Inflammatory macrophage (primary cell): ENCODE measurements at places on chromosomes 6 and 20.

DNA sequence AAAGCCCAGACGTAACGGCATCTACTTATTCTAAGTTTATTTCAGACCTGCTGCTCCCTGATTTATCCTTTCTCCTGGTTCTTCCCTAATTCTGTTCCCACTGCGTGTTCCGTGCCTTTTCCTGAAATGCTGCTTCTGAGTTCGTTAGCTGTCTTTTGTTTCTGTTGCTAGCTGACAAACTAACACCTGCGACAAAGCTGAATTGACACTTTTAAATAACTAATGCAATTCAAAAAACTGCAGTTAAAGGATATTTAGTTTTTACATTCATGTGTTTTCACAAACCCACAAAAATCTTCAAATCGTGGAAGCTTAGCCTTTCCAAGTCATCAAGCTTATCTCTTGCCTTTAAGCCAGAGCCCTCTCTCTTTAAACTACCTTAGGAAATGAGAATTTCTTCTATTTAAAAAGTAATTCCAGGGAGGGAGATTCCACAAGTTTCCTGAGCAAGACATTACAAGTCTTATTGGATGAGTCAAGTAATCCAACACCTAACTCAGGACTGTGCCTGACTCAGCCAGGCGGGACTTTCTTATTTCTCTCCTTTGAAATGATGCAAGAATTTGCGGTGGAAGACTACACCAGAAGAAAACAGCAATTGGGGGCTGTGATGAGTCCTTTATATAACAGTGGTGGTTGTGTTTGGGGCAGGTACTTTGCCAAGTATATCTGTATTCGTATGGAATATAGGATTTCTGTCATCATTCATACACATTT is 6.3 kb downstream of the ADTRP start:
- peak; percentile 42 for DNase-seq

GRCh38 chr6:37287519-37288157 is 29.7 kb upstream of the TMEM217 start:
- no peak for DNase-seq

GRCh38 chr20:38854654-38855066 is 49.2 kb downstream of the PPP1R16B start:
- no peak for DNase-seq

DNA sequence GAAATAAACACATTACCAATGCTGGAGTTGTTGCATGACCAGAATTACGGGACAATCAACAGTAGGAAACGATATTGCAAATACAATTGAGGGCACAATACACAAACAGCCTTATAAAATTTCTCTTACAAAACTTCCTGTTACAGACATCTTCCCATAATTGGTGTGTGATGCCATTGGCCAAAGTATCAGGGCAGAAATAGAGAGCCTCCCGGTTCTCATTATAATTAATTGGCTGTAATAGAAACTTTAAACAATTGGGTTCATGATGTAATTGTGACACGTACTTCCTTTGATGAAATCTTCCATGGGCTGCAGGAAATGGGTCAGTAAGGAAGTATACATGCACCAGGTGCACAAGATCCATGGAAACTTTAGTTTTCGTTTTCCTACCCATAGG is 40.3 kb upstream of the RALGAPA2 start:
- DNase-seq = peak; percentile 36

DNA sequence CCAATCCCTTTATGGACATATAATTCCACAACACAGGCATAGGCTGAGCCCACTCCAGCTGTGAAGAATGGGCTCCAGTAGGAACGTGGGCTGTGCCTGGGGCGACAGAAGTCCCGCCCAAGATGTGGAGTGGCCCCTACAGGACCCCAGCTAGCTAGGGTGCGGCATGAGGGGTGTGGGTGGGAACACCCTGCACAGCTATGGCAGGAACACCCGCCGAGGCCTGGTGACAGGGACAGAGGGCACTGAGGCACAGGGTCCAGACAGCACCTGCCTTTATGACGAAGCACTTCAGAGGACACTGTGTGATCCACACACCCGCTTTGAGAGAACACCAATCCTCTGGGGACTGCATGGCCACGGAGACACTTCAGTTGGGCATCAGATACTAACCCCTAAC is 28.2 kb upstream of the TCFL5 start:
- DNase-seq = no peak

- DNase-seq = no peak
Measured at GRCh38 chr6:162068340-162068739, 659.2 kb downstream of the PRKN start.

- peak; percentile 20 for DNase-seq
Measured at GRCh38 chr6:8743170-8743745, 307.9 kb upstream of the SLC35B3 start.

DNA sequence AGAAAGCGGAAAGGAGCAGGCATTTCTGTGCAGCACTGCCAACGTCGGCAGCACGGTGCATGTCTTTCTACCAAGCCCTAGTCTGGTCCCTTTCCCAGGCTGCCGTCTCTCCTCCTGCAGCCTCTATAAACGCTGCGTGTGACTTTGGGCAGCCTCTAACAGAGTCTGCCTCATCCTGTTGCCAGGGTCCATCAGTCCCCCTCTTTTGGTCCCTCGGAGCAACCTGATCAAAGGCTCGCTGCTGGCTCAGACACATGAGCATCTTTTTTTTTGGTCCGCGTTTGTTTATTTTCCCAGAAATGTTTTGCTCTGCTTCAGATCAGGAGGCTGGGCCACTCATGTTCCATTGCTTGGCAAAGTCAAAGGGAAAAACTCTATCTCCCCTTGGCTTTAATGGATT is 166.8 kb upstream of the CST7 start:
- DNase-seq = no peak

DNA sequence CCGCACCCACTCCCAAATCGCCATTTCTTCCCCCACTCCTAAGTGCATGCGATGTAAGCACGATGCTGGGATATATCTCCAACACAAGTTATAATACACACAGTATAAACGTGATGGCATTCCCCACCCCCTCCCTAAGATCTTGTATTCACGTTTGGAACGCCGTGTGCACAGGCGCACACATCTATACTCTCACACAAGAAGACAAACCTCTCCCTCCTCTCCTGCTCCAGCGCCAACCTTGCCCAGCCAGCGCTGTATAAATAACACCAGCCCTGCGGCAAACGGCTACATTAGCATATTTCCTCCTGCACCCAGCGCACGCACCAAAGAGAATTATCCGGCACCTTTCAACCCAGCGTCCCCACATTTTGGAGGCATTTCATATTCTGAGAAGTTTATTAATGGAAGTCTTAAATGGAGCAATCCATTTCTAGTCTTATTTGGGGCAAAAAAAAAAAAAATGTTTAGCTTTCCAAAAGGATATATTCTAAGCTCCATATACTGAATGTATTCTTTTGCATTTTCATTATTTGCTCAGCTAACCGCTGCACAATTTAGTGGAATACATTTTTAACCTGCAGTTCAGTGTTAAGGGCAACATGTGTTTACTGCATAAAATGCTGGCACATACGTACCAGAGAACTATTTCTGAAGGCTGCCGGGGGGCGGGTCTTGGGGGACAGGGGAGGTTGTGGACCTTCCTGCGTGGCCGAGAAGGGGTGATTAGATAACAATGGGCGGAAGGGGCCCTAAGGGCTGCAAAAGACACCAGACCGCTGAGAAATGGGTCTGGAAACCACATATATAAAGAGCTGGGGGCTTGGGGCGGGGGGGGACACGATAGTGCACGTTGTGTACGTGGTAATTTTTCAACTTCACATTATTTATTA is 1.1 kb upstream of the SLC22A23 start:
- no peak for DNase-seq

- no peak for DNase-seq
Measured at GRCh38 chr6:33746036-33746600, 587 bp downstream of the IP6K3 start.

DNA sequence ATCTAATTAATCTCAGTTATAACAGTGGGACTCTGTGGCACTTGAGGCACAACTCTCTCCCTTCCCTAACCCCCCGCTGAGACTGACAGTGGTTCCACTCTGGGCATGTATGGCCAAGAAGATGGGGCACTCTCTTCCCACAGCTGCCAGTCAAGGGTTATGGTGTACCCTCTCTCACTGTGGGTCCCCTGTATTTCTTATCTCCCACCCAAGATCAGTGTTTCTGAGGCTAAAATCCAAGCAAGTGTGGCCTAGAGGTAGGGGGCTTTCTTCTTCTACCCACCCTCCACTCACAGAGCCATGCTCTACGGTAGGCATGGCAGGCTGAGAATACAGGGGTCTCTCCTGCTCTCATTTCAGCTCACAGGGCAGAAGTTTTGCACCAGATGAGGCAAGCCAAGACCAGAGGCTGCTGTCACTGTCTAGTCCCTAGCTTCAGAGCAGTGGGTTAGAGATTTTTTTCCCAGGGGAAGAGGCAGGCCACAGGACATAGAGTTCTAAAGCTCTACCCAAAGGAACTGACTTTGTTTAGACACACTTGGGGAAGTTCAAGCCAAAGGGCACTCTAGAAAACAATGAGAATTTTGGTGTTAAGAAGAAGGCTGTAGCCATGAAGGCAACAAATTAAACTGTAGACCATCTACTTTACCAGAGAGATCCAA is 31.7 kb upstream of the HINT3 start:
- DNase-seq = no peak

DNA sequence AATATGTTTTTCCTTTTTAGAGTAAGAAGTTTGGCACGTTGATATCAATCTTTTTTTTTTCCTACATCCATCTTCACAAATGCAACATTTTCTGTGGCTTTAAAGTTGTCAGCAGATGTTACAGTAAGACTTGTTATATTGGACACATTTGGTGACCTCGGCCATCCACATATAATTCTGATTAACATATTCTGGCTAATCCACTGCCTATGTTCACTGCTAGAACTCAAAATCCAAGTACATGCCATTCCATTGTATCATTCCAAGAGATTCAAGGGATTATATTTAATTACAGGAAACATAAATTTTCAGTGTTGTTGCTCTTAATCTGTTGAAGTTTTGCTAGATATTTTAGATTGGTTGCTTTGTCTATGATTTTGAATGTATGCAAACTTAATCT is 367.6 kb downstream of the TENT5A start:
- no peak for DNase-seq

DNA sequence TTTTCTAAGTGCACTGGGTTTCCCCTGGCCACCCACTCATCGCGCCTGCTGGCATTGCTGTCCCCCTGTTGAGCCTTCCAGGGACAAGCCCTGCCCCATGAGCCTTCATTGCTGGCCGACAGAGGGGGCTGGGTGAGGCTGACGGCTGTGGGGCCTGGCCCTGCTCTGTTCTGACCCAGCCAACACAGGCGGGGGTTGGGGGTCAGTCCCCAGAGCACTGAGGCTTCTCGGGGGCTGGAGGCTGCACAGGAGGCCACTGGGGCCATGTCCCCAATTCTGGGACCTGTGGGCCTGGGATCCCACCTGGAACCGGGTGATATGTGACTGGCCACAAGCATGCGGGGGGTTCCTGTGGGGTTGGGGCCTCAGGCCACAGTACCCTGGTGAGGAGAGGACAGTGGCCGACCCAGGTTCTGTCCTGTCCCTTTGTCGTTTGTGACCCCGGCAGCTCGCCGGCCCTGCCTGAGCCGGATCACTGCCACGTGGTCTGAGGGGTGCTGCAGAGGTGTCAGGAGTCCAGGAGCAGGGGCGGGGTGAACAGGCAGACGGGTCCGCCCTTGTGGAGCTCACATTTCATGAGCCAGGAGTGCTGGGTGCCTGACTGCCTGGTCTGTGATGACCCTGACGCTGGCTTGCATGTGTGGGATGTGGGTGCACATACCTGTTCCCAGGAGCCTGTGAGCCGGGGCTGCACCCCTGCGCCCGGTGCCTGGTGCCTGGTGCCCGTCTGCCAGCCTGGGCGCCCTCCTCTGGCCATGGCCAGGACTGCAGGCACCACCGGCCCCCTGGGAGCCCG is 2.1 kb upstream of the COL20A1 start:
- peak; percentile 30 for DNase-seq

- DNase-seq = no peak
Measured at GRCh38 chr6:106184629-106185028, 98.5 kb downstream of the PRDM1 start.

DNA sequence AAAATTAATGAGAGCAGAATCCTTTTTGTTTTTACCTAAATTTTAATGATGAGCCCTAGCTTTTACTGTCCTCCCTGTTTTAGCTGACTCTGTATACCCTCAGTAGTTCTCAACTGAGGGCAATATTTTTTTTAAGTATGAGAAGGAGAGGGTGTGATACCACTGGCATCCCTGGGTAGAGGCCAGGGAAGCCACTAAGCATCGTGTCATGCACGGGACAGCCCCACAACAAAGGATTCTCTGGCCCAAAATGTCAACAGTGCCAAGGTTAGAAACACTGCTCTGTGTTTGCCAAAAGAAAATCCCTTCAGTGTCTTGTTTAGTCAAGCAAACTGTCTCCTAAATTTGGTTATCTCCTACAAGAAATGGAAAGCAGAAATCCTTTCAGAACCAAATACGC is 210.4 kb downstream of the KCNQ5 start:
- DNase-seq = no peak

DNA sequence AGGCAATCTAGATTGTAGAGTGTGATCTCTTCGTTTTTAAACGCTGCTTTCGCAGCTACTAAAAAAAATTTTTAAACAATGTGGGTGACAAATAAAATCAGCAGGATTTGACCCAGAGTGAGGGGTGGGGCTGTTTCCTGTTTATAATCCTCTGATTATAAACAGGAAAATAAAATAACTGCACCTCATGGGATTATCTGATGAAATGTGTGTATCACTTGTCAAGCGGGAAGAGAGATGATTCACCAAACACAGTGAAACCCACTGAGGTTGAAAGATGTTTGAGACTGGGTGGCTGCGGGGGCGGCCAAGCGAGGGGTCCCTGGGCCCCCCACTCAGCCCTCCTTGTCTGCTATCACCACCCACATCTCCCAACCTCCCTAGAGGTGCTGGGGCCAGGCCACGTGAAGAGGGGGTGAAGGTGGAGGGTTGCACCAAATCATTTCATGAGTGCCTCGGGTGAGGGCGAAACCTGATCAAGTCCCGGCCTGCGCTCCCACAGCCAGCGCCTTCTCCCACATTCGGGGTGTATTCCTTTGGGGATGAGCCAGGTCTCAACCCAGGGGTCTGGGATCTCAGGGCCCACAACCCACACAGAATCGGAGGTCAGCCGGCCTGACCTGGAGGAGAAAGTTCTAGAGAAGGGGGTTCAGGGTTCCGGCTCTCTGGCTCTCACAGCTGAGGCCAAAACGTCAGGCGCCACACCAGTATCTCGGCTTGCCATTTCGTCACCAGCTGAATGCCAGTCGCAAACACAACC is 212.5 kb downstream of the BMP7 start:
- no peak for DNase-seq

GRCh38 chr6:82775361-82775760 is 290.3 kb downstream of the UBE3D start:
- no peak for DNase-seq

GRCh38 chr20:63456429-63457284 is 15.8 kb downstream of the KCNQ2 start:
- DNase-seq = no peak
